ENCODE measurements at places on chromosomes 2 and 18.

DNA sequence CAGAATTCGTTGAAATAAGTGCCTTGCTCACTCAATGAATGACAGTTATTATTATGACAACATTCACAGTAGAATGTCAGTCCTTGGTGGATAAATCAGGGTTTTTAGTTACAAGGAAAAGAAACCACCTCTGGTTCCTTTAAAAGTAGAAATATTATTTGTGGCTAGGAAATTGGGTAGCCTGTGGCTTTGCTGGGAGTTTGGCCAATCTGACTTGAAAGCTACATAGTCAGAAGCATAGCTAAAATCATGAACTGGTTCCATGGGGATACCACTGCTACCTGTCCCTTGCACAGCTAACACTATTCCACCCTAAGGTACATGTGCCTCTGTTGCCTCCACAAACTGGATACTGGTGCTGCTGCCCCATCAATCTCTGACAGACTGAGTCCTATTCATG lies 12.8 kb upstream of the SMCHD1 start:
- DNase-seq = no peak

- no peak for DNase-seq
Observed at GRCh38 chr18:70659036-70659925, 370.4 kb downstream of the SOCS6 start.

DNA sequence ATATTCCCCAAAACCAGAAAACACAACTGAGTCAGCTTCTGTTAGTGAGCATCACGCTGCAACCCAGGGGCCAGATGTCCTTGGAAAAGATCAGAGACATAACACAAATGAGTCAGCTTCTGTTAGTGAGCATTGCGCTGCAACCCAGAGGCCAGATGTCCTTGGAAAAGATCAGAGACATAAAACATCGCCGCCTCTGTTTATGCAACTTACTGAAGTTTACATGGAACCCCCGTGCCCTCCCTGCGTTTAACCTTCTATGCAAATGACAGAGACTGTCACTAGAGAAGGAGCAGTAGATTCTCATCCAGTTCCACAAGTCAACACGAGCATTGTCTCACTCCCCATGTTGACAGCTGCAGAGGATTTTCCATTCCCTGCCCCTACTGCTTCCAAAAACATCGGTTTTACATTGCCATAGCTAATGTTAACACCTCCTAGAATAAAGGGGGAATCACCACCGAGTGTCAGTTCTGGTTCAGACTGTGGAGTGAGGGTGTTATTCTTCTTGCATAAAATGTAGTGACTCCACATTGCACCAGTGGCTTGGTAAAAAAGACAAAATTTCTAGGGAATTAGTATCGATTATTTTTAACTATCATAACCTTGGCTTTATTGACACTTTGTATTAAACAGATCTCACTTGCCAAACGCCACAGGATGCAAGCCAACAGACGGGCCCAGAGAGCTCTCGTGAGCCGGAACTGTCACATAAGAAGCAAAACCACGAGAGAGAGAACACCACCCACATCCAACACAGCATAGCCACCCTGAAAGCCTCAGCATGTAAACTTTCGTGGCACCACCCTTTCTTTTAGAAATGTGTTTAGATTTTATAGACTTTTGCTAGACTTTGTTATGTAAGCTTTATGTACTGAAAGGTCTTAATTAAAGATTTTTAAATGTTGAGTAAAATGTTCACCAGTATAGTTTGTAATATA lies 87.7 kb downstream of the SH3YL1 start:
- DNase-seq = no peak

GRCh38 chr18:63192885-63193349 lies 126.7 kb downstream of the BCL2 start:
- DNase-seq = no peak

DNA sequence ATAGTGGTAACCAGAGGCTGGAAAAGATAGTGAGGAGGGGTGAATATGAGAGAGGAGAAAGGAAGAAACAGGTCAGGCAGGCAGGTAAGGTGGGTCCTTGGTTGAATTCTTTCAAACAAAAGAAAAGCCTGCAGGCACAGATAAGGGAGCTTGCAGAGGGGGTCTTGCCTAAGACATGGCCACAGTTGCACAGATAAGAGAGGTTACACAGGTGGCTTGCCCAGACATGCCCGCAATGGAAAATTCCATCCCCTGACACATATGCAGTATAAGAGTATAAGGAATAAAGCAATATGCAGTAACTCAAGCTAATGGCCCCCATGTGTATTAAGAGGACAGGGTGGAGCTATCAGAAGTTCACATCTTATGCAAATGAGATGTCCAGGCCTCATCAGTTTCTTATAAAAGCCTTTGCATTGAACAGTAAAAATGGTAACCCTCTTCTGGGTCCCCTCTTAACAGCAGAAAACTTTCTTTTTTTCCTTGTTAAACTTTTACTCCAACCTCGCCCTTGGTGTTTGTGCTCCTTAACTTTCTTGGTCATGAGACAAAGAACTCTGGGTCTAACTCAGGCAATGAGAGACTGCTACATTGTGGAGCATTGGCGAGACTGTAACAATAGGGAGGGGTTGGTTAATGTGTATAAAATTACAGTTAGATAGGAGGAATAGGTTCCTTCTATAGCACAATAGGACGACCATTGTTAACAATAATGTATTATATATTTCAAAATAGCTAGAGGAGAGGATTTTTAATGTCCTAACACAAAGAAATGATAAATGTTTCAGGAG lies 764.6 kb downstream of the TSN start:
- DNase-seq = no peak

DNA sequence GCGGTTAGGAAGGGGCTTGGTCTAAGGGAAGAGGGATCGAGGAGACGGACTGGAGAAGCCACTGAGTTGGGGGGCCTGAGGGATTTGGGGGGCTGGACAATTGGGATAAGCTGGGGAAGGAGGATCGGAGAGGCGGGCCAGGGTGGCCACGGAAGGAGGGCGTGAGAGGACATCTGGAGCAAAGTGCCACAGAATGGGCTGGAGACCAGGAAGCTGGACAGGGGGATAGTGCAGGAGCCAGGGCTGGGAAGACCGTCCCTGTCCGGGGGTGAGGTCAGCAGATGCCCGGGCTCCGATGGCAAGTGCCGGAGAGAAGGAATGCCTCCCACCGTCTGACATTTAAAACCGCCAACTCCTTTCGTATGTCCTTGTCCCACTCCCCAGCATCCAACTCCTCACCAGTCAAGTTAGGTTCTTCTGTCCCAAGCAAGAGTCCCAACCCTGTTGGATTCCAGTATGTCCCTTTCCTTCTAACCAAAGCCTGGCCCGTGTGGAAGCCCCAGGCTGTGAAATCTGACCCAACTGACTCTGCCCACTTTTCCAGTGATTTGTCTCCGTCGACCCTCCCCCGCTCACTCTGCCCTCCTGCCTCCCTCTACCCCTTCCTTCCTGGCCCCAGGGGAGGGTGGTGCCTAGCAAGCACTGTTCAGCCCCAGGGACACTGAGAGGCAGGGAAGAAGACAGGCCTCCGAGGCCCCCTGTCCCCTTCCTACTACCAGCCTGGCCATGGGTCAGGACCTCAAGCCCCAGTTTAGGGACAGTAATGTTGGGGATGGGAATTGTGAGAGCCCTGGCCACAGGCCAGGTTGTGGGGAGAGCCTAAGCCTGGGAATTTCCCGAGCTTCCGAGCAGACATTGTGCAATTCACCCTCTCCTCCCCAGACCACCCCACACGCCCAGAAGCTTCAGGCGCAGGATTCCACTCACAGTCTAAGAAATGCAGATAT lies 31.5 kb upstream of the TMBIM1 start:
- DNase-seq = no peak

Measured in posterior vena cava (tissue), 2 donors.